ENCODE measurements at places on chromosomes 3 and 15. TPM values are rescaled to one million over a fixed set of nuclear protein-coding genes. Genes with fewer than 3 reads are reported as not detected.

The EFCAB12 gene
- 0.65 TPM for total RNA-seq

The C3orf62 gene
- 7.1 TPM for total RNA-seq

The SUCLG2 gene
- total RNA-seq, result 46.9 TPM

The GOLGA8R gene
- 3.5 TPM for total RNA-seq

The CYP11A1 gene
- total RNA-seq, result not detected

The GASK1A gene
- not detected for total RNA-seq

- no peak for DNase-seq
These were observed 124.4 kb upstream of the GAP43 start for GRCh38 chr3:115498898-115499297.

GRCh38 chr15:83810110-83810509 is 156.2 kb downstream of the ADAMTSL3 start:
- no peak for DNase-seq

GRCh38 chr3:141237701-141238521 is 6.3 kb downstream of the PXYLP1 start:
- peak; percentile 35 for DNase-seq

- no peak for DNase-seq
These were observed 183.6 kb downstream of the MBNL1 start for GRCh38 chr3:152452318-152452717.

DNA sequence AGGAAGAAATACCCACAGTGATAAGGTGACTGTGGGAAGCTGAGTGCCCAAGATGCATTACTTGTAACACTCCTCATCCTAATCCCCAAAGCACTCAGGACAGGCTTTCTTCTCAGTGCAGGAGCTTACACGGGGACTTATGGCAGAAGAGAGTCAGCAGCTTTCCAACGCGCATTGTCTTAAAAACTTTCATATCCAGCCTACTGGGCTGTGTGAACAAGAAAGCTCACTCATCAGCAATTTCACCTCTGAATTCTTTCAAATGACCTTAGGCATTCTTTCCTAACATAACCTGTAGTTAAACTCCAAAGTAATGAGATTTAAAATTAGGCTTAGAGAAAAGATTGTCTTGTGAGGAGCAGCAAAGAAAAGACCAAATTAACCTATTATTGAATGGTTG is 132.3 kb downstream of the KCNAB1 start:
- no peak for DNase-seq

GRCh38 chr3:72129501-72130094 is 344.6 kb upstream of the PROK2 start:
- DNase-seq, result no peak

DNA sequence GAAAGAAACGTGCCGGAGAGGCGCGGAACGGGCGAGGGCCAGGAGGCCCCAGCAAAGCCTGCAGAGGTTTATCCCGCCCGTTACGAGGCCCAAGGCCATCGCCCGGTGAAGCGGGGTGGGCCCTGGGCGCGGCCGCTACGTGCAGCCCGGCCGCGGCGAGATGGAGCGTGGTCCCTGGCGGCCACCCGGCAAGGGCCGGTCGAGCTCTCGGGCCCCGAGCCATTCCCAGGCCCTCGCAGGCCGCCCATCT is 1.1 kb downstream of the PKM start:
- no peak for DNase-seq

GRCh38 chr3:78761126-78761525 is 1006.7 kb downstream of the ROBO1 start:
- DNase-seq, result no peak
